ENCODE measurements at places on chromosomes 6 and 20. TPM values are rescaled to one million over a fixed set of nuclear protein-coding genes. Genes with fewer than 3 reads are reported as not detected.

JPH2 gene
- 5.5 TPM for total RNA-seq

SLC26A8 gene
- not detected for total RNA-seq

NKX2-4 gene
- not detected for total RNA-seq

CLVS2 gene
- 0.22 TPM for total RNA-seq

ASIP gene
- 10.5 TPM for total RNA-seq

BCKDHB gene
- 21.0 TPM for total RNA-seq

BEND6 gene
- total RNA-seq, result 4.2 TPM

GRCh38 chr6:140987364-140988155 is 1145.2 kb upstream of the GJE1 start:
- H3K4me1 ChIP-seq, result no peaks in the 10 kb centered on the region
- no peak for DNase-seq
- no peaks in the 10 kb centered on the region for H3K27me3 ChIP-seq
- H3K27ac ChIP-seq, result no peak overlapping the region

DNA sequence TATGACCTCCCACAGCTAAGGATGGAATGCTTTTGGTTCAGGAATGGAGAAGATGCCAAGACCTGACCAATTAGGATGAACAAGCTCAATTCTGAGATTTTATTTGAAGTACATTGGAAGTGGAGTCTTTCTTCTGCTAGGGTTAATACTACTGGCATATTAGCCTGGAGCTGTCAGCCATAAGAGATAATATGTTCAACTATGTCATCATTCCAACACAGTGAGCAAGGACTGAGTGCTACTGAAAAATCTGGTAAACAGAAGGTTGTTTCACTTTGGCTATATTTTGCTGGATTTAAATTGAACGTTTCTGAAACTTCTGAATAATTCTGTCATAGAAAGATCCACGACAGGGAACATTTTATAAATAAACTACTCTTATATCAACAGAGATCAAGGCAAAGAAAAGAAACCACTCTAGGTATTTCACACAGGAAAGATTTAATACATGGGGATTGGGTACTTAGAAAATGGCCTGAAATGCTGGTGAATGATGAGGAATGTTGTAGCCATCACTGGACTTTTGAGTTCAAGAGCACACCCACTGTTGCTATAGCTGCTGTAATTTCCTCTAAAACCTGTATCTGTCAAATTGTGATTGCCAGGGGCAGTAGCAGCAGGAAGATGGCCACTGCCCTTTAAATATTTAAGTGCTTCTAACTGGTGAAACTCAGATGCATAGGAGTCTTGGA is 200.5 kb downstream of the PLCB4 start:
- no peak overlapping the region for H3K4me3 ChIP-seq
- H3K4me1 ChIP-seq, result no peaks in the 10 kb centered on the region
- H3K27ac ChIP-seq, result no peak overlapping the region

DNA sequence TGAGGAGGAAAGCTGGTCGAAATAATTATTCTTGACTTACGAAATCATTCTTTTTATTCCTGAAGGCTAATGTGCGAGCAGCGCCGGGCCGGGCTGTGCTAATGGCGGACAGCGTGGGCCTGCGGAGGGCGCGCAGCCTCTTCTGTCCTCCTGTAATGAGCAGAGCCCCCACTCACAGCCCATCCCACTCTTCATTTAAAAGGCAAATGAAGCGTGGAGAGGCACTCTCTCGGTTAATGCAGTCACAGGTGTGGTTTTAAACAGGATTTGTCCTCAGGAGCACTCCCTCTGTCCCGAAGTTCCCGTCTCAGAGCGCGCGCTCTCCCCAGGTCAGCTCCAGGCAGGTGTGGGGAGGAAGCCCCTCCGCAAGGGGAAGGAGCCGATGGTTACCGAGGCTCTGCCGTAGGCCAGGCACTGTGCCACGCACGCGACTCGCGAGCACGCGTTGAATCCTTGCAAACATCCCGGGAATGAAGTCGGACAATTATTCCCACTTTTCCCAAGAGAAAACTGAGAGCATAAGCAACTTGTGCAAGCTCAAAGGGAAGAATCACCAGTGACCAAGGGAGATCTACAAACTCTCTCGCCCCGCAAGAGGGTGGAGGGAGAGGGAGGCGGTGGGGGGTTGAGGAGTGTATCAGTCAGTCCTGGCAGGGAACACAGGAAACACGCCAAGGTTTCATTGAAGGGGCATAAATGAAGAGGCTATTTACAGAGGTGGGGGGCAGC is 35.5 kb upstream of the ZFAND3 start:
- H3K4me3 ChIP-seq, result peak overlapping the region; percentile 59
- H3K4me1 ChIP-seq, result no peaks in the 10 kb centered on the region
- DNase-seq, result peak; percentile 26

GRCh38 chr6:38671885-38672467 is 31.0 kb downstream of the GLO1 start:
- H3K36me3 ChIP-seq, result peaks cover 4% of the 10 kb centered on the region
- no peak for DNase-seq
- H3K4me3 ChIP-seq, result no peak overlapping the region
- H3K4me1 ChIP-seq, result no peaks in the 10 kb centered on the region
- no peaks in the 10 kb centered on the region for H3K27me3 ChIP-seq

DNA sequence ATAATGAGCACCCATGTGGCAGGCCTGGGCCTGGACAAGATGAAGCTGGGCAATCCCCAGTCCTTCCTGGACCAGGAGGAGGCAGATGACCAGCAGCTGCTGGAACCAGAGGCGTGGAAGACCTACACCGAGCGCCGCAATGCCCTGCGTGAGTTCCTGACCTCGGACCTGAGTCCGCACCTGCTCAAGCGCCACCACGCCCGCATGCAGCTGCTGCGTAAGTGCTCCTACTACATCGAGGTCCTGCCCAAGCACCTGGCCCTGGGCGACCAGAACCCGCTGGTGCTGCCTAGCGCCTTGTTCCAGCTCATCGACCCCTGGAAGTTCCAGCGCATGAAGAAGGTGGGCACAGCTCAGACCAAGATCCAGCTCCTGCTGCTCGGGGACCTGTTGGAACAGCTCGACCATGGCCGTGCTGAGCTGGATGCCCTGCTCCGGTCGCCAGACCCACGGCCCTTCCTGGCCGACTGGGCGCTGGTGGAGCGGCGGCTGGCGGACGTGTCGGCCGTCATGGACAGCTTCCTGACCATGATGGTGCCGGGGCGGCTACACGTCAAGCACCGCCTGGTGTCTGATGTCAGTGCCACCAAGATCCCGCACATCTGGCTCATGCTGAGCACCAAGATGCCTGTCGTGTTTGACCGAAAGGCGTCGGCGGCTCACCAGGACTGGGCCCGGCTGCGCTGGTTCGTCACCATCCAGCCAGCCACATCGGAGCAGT is 1.9 kb downstream of the FNDC11 start:
- H3K36me3 ChIP-seq, result peaks cover 4% of the 10 kb centered on the region
- no peak overlapping the region for H3K4me3 ChIP-seq
- H3K27me3 ChIP-seq, result no peaks in the 10 kb centered on the region
- no peak for DNase-seq
- H3K27ac ChIP-seq, result no peak overlapping the region

DNA sequence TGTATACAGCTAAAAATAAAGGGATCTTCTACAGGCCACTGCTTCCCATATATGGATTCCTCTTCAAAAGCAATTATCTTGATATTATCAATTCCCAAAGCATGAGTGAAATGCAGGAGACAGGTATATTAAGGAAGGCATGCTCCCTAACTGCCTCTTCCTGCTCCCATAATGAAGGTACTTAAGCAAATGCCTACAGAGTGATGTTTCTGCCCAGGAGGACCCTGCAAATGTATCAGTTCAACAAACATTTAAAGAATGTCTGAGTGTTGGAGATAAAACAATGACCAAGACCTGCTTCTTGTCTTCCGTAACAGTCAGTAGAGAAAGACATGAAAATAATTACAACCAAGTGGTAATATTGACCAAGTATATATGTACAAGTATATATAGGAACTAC is 4.2 kb downstream of the UBE2J1 start:
- no peaks in the 10 kb centered on the region for H3K36me3 ChIP-seq
- H3K4me3 ChIP-seq, result no peak overlapping the region
- H3K27me3 ChIP-seq, result no peaks in the 10 kb centered on the region

DNA sequence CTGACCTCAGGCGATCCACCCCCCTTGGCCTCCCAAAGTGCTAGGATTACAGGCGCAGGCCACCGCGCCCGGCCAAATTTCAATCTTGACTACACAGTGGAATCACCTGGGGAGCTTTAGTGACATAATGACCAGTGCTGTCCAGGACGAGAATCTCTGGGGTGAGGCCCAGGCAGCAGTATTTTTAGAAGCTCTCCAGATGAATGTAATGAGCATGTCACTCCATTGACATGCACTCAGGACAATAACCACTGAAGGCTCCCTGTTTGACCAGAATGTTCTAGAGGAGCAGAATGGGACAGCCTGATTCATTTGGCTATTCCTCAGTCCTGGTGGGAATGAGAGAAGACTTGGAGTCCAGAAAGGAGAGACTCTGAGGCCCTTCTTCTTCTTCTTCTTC is 39.2 kb downstream of the SRSF3 start:
- no peak overlapping the region for H3K4me3 ChIP-seq
- no peak for DNase-seq
- no peaks in the 10 kb centered on the region for H3K36me3 ChIP-seq

All from tibial nerve (tissue), 4 donors.